ENCODE measurements at places on chromosomes 6 and 20. TPM values are rescaled to one million over a fixed set of nuclear protein-coding genes. Genes with fewer than 3 reads are reported as not detected.

DNA sequence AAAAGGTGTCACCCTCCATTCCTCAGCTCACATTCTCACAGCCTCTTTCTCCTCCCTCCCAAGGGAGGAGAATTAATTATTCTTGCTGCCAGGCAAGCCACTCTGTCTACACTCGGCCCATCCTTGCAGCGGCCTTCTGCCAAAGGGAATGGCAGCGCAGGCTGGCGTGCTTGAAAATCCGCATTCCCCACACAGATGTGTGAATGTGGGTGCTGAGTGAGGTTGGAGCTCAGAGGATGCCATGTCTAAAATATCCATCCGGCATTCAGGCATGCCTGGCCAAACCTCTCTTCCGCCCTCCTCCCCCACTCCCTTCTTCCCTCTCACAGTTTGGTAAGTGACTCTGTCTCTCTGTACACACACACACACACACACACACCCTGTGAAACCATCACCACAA, 27.7 kb downstream of the PNPLA1 start:
- DNase-seq, result no peak

Gene PI3
- total RNA-seq, result 9.2 TPM

DNA sequence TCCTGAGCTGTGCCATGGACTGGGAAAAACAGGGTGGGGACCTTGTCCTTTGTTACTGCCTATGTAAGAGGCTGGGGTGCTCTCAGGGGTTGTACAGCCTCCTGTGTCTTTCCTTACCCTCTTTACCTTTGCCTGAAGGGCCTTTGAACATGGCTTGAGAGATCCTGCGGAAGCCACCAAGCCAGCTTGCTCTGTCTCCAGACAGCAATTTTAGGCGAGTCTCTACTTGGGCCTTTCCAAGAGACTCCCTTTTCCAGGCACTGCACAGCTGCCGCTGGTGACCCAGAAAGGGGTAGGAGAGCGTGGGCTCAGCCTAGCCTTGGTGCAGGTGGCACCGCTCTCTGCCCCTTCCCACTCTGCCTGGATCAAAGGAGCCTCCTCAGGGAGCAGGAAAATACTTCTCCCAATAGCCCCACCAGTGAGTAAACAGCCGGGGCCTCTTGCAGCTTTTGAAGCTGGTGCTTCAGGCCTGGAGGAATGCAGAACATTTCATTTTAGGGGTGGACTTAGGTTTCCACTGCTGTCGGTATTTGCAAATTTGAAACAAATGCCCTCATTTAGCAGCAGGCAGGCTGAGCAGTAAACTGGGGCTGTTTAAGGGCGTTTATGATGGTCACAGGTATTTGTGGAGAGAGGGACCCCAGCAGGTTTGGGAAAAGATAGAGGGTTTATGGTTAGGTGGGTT, 13.9 kb downstream of the PTK7 start:
- DNase-seq, result peak; percentile 69

GRCh38 chr6:17884498-17885478, 102.6 kb downstream of the KIF13A start:
- DNase-seq, result no peak

Gene ULBP1
- 2.0 TPM for total RNA-seq

GRCh38 chr6:3162067-3162497, 4.7 kb upstream of the TUBB2A start:
- DNase-seq, result no peak

Gene KHDRBS2
- total RNA-seq, result 10.9 TPM

DNA sequence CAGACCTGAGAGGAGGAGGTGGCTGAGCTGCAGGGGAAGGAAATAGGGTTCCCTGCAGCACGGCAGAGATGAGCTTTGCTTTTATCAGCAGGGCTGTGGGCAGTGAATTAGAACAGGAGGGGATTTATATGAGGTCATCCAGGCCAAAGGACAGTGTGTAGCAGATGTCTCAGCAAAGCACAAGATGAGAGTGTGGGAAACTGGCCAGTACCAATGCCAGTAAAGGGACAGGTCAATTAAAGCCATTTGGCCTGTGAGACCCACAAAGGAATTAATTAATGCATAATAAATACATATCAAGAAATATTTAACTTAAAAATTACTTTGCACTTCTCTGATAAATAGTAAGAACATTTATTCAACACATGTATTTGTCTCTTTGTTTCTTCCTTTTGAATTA, at the start of gene DEFB119:
TSS of gene DEFB119 (minus strand) at position 101 of the 400 bp plus-strand sequence. CDS start 107 bp downstream, outside the sequence.
- no peak for DNase-seq

- no peak for DNase-seq
Measured at GRCh38 chr20:23005776-23006175, 29.3 kb upstream of the SSTR4 start.
